ENCODE measurements at places on chromosomes 4 and X. TPM values are rescaled to one million over a fixed set of nuclear protein-coding genes. Genes with fewer than 3 reads are reported as not detected.

Gene ATOH1
- not detected for total RNA-seq

Gene MAGEB17
- total RNA-seq: not detected

Gene AREG
- total RNA-seq: 0.32 TPM

Gene MSANTD1
- total RNA-seq: 0.46 TPM

Gene STK32B
- total RNA-seq: 9.4 TPM

Gene BEX5
- 6.5 TPM for total RNA-seq

Gene MTNR1A
- not detected for total RNA-seq

Gene NEUROG2
- total RNA-seq: not detected

Gene UGT2A1
- 0.65 TPM for total RNA-seq

Gene LONRF3
- total RNA-seq: 9.4 TPM

Gene USP27X
- 1.8 TPM for total RNA-seq

Gene OTUD6A
- total RNA-seq: not detected
